ENCODE measurements at places on chromosomes 4 and X.

GRCh38 chr4:58739275-58739674, 1629.1 kb upstream of the IGFBP7 start:
- DNase-seq, result no peak

GRCh38 chr4:169811476-169811875, 53.7 kb upstream of the HPF1 start:
- DNase-seq, result no peak

- DNase-seq, result no peak
These were observed 1.8 kb downstream of the PLXNA3 start for GRCh38 chrX:154459832-154460231.

DNA sequence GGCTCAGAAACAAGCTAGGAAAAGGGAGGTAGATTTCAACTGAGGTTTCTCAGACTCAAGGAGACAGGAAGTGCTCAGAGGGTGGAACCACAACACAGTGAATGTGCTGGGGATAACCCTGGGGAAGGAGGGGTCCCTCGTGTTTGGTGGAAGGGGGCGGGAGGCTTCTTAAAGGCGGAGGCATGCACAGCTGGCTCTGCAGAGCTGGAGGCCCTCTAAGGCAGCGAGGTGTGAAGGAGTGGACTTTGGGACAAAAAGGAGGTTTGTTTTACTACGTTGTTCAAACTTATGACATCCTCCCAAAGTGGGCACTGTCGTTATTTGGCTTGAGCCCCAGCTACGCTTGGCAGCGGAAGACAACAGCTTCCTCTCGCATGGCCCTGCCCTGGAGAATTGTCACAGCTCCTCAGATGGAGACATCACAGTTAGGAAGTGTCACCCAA, 21.7 kb upstream of the MTM1 start:
- no peak for DNase-seq

DNA sequence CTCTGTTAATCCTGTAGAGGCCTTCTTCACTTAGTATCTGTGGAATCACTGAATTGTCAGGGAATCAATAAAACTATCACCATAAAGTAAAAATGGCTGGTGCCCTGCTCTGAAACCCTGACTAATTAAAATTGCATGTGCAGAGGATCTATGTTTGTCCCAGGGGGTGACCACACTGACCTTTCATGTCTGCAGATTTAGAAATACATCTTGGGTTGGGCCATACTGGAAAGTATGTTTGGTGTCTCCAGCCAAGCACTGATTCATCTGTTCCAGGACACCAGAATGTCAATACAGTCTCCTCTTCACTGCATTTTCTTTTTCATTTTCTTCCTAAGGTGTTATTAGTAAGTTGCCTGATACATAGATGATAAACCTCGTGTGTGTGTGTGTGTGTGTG, 490.9 kb upstream of the INTU start:
- no peak for DNase-seq

- no peak for DNase-seq
These were observed 48.7 kb downstream of the HDX start for GRCh38 chrX:84453351-84454246.

GRCh38 chr4:188254211-188254610, 115.0 kb downstream of the TRIML1 start:
- DNase-seq, result no peak

DNA sequence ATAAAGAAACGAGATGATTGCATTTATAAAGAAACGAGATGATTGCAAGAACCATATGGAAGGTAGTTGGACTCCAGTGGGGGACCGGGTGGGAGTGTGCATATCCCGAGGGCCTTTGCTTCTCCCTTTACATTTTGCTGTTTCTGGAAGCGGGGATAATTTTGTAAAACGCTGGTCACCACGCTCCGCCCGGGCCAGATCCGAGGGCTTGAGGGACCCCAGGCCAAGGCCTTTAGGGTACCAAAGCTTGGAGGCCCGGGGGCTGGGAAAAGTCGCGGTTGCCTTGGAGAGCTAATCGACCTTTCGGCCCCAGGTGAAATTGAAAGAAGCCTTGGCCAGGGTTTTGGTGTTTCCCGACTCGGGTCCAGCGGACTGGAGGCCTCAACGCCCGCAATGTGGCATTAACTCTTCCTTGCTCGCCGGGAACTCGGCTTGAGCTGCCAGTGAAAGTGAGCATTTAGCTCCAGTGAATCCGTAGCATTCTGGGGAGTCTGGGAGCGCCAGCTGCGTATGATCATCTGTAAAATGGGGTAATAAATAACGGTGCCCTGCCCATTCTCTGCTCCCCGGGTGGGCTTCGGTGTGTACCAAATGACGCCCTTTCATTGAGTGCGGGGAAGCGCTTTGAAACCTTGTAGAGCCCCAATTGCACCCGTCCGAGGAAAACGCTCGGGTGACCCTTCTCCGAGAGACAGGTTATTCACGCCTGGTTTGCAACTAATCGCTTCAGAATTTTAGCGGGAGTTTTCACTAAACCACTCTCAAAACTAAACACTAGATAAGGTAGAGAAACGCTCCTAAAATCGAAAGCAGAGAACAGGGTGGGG, 4.5 kb downstream of the NKX3-2 start:
- no peak for DNase-seq

- DNase-seq, result no peak
These were observed 1.6 kb upstream of the PHOX2B start for GRCh38 chr4:41750121-41750625.

- DNase-seq, result no peak
These were observed 94.1 kb upstream of the TLR2 start for GRCh38 chr4:153589703-153590595.

- DNase-seq, result no peak
These were observed 145.8 kb upstream of the HCCS start for GRCh38 chrX:10965174-10965798.

- DNase-seq, result no peak
These were observed 79.0 kb downstream of the AFAP1 start for GRCh38 chr4:7860600-7861163.

GRCh38 chrX:143648705-143649104, 12.8 kb upstream of the SLITRK4 start:
- DNase-seq, result no peak

DNA sequence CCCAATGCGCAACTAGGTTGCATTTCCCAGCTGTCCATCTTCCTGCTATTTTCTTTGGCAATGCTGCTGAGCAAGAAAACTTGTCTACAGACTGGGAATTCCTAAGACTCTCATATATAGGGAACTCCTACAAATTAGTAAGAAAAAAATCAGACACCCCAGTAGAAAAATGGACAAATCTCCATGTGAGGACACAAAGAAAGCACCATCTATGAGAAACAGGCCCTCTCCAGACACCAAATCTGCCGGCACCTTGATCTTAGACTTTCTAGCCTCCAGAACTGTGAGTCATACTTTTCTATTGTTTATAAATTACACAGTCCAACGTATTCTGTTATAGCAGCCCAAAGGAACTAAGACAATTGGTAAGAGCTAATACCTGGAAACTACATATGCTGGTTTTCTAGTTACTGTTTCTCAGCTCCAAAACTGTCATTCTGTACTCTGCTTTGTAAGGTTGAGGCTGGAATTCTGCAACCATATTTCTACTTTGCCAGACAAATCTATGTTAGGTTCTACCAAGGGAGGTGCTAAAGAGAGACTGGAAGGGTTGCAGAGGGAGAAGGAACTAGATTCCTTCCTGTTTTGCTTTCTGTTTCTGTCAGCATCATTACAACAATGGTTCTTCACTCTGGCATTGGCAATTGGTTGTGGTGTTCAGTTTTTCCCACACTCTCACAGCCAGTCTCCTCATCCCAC, 35.7 kb upstream of the FAM241A start:
- no peak for DNase-seq

DNA sequence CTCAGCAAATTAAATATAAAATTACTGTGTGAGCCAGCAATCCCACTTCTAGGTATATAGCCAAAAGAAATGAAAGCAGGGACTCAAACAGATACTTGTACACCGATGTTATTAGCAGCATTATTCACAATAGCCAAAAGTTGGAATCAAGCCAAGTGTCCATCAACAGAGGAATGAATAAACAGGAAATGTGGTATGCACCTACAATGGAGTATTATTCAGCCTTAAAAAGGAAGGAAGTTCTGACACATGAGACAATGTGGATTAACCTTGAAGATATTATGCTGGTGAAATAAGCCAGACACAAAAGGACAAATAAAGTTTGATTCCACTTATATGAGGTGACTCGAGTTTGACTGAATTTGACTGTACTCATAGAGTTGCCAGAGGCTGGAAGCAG, 108.3 kb upstream of the DUSP21 start:
- DNase-seq, result no peak

Measured in A549 (cell line).